Omental fat pad (tissue), 4 donors: ENCODE measurements at places on chromosomes 11 and 22.

- DNase-seq = no peak
These were observed 77.2 kb downstream of the STIM1 start for GRCh38 chr11:3932698-3933097.

GRCh38 chr11:36328966-36329673 is 33.0 kb downstream of the PRR5L start:
- no peak for DNase-seq

GRCh38 chr11:3155216-3155615 is 9.9 kb downstream of the OSBPL5 start:
- DNase-seq = no peak

DNA sequence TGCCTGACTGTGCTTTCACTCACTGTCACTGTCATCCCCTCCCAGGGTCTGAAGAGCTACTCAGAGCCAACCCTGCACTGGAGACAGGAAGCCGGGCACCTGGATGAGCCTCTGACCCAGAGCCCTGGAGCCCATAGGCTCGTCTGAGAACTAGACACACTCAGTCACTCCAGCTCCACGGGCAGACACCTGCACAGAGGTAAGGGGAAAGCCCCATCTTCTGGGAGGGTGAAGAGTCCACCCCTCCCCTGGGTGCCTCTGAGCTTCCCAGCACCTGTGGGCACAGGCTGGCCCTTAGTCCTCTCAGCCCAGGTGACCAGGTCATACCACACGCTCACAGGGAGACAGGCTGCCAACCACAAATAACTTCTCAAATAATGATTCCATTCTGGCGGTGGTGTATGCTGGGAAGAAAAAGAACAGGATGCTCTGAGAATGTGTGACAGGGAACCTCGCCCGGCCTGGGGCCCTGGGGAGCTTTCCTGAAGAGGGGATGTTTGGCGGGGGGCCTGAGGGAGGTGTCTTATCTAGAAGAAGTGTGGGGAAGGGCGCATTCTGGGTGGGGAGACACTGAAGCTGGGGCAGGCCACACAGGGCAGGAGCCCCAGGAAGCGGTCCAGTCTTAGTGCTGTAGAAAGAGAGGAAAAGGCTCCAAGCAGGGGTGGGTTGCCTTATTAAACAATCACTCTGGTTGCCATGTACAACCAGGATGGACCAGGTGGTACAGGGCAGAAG is 5.3 kb downstream of the CCDC157 start:
- DNase-seq = no peak

GRCh38 chr11:2483426-2483825 is 38.6 kb downstream of the KCNQ1 start:
- no peak for DNase-seq

DNA sequence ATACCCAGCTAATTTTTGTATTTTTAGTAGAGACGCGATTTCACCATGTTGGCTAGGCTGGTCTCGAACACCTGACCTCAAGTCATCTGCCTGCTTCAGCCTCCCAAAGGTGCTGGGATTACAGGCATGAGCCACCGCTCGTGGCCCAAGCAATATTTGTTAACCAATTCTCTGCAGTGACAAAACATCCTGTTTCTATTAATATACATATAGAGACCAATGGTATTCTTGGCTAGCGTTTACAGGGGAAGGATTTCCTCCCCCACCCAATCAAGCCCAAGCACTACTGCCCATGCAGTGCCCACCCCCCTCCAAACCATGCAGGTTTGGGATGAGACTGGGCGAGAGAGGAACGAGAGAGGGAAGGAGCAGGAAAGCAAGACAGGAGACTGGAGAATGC is 53.1 kb downstream of the APOL3 start:
- DNase-seq = no peak

- DNase-seq = no peak
These were observed 3.4 kb upstream of the DPP3 start for GRCh38 chr11:66476841-66477251.

- no peak for DNase-seq
These were observed 119.9 kb downstream of the CTTN start for GRCh38 chr11:70517988-70518907.

DNA sequence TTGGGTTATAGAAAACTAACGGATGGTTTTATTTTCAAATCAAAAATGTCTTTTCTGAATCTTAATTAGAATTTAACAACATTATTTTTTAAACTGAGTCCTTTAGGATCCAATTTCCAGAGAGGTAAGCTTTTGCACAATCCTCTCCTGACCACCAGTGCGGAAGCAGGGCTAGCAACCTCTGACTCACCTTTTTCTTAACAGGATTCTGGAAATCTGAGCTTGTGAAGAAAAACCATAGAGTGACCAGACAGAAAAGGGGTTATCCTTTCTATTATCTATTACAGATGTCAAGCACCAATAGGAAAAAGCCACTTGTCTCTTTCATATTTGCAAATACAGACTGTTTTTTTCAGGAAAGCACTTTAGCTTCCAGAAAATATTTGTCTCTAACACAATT is 25.3 kb downstream of the ALG9 start:
- DNase-seq = no peak

GRCh38 chr11:134471087-134471715 is 59.2 kb upstream of the B3GAT1 start:
- DNase-seq = no peak

GRCh38 chr11:88250566-88251242 is 75.5 kb upstream of the RAB38 start:
- no peak for DNase-seq

DNA sequence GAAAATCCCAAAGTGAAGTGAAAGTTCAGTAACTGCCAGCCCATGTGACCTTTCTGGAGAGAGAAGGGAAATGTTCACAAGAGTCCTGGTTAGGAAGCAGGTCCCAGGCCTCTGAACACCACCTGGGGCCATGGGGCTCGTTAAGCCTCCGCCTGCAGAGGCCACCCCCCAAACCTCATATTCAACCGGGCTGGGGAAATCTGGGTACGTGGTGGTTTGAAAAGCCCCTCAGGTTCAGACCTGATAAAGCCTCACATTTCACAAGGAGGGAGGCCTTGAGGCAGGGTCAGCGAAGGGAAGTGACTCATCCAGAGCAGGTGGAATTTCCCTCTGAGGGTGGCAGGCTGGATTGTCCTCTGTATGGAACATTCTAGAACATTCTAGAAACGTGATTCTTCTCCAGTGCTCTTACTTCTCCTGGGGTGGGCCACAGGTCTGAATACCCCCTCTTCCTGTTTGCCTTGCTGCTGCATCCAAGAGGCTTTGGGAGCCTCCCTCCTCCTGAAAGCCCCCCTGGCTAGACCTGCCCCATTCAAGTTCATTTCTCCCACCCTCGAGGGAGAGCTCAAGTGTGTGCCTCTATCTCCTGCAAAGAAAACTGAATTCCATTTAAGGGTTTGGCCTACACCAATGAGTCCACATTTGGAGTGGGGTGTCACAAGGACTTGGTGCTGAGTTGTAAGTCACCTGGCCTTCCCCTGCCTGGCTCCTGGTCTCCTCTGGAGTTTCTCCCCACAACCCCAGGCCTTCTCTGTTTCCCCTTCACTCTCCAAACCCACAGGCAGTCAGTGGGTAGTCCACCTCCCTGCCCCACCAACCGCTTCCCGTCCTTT is 6.3 kb downstream of the FXYD2 start:
- DNase-seq = no peak
